ENCODE measurements at places on chromosomes 16 and 17. TPM values are rescaled to one million over a fixed set of nuclear protein-coding genes. Genes with fewer than 3 reads are reported as not detected.

KRTAP4-1 gene
- total RNA-seq = not detected

- H3K27ac ChIP-seq = no peak overlapping the region
- DNase-seq = no peak
- H3K36me3 ChIP-seq = no peaks in the 10 kb centered on the region
- H3K27me3 ChIP-seq = no peaks in the 10 kb centered on the region
Observed at GRCh38 chr16:87212026-87212425, 105.2 kb downstream of the C16orf95 start.

PRAC1 gene
- not detected for total RNA-seq

SNRNP25 gene
- total RNA-seq = 7.4 TPM

KCNAB3 gene
- total RNA-seq = 1.3 TPM

LITAFD gene
- total RNA-seq = not detected

RCVRN gene
- total RNA-seq = not detected

- no peaks in the 10 kb centered on the region for H3K27me3 ChIP-seq
- no peaks in the 10 kb centered on the region for H3K36me3 ChIP-seq
- peak; percentile 59 for DNase-seq
- no peak overlapping the region for H3K27ac ChIP-seq
- H3K4me1 ChIP-seq = peaks cover 21% of the 10 kb centered on the region
- H3K4me3 ChIP-seq = no peak overlapping the region
Observed at GRCh38 chr16:85330694-85331188, 218.5 kb upstream of the CIBAR2 start.

DNA sequence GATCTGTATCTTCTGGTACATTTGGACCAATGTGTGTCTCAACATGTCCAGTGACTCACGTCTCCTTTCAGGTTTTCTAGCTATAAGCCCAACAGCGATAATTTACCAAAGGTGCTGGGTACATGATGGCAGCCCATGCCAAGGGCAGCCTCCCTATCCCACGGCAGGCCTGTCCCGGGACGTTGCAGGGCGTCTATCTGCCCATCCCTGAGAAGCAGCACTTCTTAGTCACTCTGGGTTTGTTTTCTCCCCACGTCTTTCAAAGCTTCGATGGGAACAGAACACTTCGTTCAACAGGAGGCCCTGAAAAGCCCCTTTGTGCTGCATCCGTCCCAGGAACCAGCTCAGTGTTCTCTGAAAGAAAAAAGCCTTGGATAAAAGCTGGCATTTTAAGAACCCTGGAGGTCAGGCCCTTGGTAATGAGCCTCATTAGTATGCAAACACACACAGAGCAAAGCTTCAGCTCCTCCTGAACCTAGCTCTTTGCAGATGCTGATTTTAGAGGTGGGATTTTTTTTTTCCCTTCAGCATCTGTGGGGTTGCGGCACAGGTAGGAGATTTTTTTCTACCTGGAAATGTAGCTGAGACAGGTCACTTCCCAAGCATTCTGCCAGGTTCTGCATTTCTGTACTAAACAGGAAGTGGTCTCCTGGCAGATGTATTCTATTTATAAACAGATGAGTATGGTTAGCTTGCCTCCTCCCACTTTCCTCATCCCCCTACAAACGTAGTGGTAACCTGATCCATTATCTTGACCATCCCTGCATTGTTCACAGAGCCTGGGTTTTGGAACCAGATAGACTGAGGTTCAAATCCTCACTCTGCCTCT, 17.5 kb upstream of the MT4 start:
- H3K27ac ChIP-seq = no peak overlapping the region
- peaks cover 4% of the 10 kb centered on the region for H3K4me1 ChIP-seq

TMIGD1 gene
- total RNA-seq = not detected

GRCh38 chr16:2270588-2271470, 2.9 kb upstream of the RNPS1 start:
- H3K36me3 ChIP-seq = no peaks in the 10 kb centered on the region
- H3K4me1 ChIP-seq = peaks cover 14% of the 10 kb centered on the region
- H3K4me3 ChIP-seq = no peak overlapping the region
- H3K27me3 ChIP-seq = no peaks in the 10 kb centered on the region
- peak; percentile 40 for DNase-seq

DNA sequence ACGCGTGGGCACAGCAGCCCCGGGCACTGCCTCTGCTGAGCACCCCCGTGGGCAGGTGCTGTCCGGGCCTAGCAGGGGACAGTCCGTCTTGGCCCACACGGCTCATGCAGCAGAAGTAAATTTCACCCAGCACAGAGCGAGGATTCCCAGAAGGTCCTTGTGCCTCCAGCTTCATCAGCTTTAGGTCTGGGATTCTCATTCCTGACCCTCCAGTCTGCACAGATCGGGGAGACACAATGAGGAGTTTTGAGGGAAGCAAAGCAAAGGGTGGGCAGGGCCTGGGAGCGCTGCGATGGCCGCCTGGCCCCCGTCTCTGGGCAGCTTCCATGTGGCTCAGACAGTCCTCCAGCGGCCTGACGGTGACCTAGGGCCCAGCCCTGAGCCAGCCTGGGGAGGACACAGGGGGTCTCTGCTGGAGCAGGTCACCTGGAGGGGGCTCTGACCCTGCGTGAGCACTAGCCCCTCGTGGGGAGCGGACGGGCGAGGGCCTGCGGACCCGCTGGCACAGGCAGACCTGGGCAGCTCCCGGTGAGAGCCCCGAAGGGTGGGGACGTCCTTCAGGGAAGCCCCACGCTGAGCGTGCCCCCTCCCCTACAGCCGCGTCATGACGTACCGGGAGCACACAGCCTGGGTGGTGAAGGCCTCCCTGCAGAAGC, 30.7 kb upstream of the CHMP6 start:
- H3K4me1 ChIP-seq = no peaks in the 10 kb centered on the region
- no peaks in the 10 kb centered on the region for H3K36me3 ChIP-seq
- H3K4me3 ChIP-seq = no peak overlapping the region
- H3K27me3 ChIP-seq = no peaks in the 10 kb centered on the region
- DNase-seq = no peak

DNA sequence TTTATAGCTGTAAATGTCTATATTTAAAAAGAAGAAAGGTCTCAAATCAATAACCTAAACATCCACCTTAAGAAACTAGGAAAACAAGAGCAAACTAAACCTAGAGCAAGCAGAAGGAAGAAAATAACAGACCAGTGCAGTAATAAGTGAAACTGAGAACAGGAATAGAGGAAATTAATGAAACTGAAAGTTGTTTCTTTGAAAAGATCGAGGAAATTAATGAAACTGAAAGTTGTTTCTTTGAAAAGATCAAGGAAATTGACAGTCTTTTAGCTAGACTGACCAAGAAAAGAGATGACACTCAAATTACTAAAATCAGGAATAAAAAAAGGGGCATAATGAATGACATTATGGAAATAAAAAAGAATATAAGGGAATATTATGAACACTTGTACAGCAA, 46.4 kb downstream of the SLFN5 start:
- H3K27ac ChIP-seq = no peak overlapping the region
- no peaks in the 10 kb centered on the region for H3K27me3 ChIP-seq
- H3K36me3 ChIP-seq = no peaks in the 10 kb centered on the region
- no peak for DNase-seq
- no peak overlapping the region for H3K4me3 ChIP-seq
- no peaks in the 10 kb centered on the region for H3K4me1 ChIP-seq

GRCh38 chr16:69626256-69626655, 60.5 kb downstream of the NFAT5 start:
- H3K27me3 ChIP-seq = no peaks in the 10 kb centered on the region
- H3K27ac ChIP-seq = no peak overlapping the region
- DNase-seq = no peak
- no peak overlapping the region for H3K4me3 ChIP-seq

MT2A gene
- total RNA-seq = 269 TPM

RASL10B gene
- 3.2 TPM for total RNA-seq

- no peaks in the 10 kb centered on the region for H3K36me3 ChIP-seq
- H3K27ac ChIP-seq = no peak overlapping the region
- H3K4me1 ChIP-seq = peaks cover 5% of the 10 kb centered on the region
- H3K4me3 ChIP-seq = no peak overlapping the region
Observed at GRCh38 chr17:49572806-49573420, 2.8 kb upstream of the NXPH3 start.

DNA sequence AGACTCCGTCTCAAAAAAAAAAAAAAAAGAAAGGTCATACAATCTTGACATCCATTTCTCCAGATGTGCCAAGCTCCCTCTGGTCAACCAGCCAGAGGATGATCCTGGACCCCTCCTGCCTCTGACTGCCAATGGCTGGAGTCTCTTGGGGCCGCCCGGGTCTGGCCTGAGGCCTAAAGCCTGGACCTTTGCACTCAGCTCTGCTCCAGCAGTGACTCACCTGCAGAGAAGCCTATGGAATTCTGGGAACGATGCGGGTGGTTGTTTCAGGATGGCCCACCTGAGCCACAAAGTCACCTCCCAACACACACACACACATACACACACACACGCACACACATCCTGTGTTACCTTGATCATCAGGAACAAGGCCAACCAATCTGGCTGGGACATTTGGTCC, 64.0 kb upstream of the DNAH17 start:
- H3K4me3 ChIP-seq = no peak overlapping the region
- no peaks in the 10 kb centered on the region for H3K4me1 ChIP-seq

SMIM5 gene
- 0.84 TPM for total RNA-seq

- H3K4me1 ChIP-seq = peaks cover 2% of the 10 kb centered on the region
- H3K27ac ChIP-seq = no peak overlapping the region
- no peak overlapping the region for H3K4me3 ChIP-seq
- no peaks in the 10 kb centered on the region for H3K27me3 ChIP-seq
- no peak for DNase-seq
- H3K36me3 ChIP-seq = no peaks in the 10 kb centered on the region
Observed at GRCh38 chr17:78000341-78000740, 41.8 kb downstream of the TNRC6C start.

GRCh38 chr16:52832771-52833170, 219.9 kb downstream of the CHD9NB start:
- H3K27me3 ChIP-seq = no peaks in the 10 kb centered on the region
- H3K4me3 ChIP-seq = no peak overlapping the region
- DNase-seq = no peak
- H3K36me3 ChIP-seq = no peaks in the 10 kb centered on the region

ABCC6 gene
- 10.8 TPM for total RNA-seq

- no peaks in the 10 kb centered on the region for H3K4me1 ChIP-seq
- H3K27me3 ChIP-seq = no peaks in the 10 kb centered on the region
- DNase-seq = no peak
Observed at GRCh38 chr16:12124742-12125141, 148.2 kb downstream of the SNX29 start.

MRM1 gene
- 2.5 TPM for total RNA-seq

GRCh38 chr17:79057737-79058385, 16.8 kb upstream of the ENGASE start:
- H3K36me3 ChIP-seq = no peaks in the 10 kb centered on the region
- no peak overlapping the region for H3K27ac ChIP-seq
- H3K27me3 ChIP-seq = no peaks in the 10 kb centered on the region
- H3K4me3 ChIP-seq = no peak overlapping the region
- DNase-seq = no peak
- no peaks in the 10 kb centered on the region for H3K4me1 ChIP-seq

TBC1D3I gene
- total RNA-seq = 0.55 TPM

GRCh38 chr17:40519089-40519775, 17.8 kb upstream of the TNS4 start:
- H3K27me3 ChIP-seq = no peaks in the 10 kb centered on the region
- no peak for DNase-seq
- no peak overlapping the region for H3K4me3 ChIP-seq
- H3K36me3 ChIP-seq = no peaks in the 10 kb centered on the region
- no peaks in the 10 kb centered on the region for H3K4me1 ChIP-seq
- no peak overlapping the region for H3K27ac ChIP-seq

DNA sequence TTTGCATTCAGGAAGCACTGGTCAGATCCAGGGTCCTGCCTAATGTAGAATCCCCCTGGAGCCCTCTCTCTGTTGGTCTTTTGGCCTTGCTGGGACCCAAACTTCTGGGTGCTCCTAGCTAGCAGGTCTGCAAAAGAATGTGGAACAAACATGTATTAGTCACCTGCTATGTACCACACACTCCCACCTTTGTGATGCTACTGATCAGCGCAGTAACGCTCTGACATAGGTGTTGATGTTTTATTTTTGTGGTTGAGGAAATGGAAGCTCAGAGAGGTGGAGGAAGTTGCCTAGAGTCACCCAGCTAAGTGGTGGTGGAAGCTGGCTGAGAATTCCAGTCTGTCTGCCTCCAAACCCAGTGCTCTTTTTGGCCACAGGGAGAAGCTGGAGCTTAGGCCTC, 35.8 kb upstream of the LGALS9 start:
- no peak overlapping the region for H3K27ac ChIP-seq
- H3K27me3 ChIP-seq = no peaks in the 10 kb centered on the region
- no peak for DNase-seq
- peaks cover 3% of the 10 kb centered on the region for H3K36me3 ChIP-seq
- no peak overlapping the region for H3K4me3 ChIP-seq

CCL16 gene
- not detected for total RNA-seq

GRCh38 chr16:67147437-67148140, 3.2 kb downstream of the B3GNT9 start:
- no peak overlapping the region for H3K4me3 ChIP-seq
- no peak for DNase-seq
- no peak overlapping the region for H3K27ac ChIP-seq
- H3K27me3 ChIP-seq = no peaks in the 10 kb centered on the region
- no peaks in the 10 kb centered on the region for H3K4me1 ChIP-seq

- H3K4me1 ChIP-seq = no peaks in the 10 kb centered on the region
- DNase-seq = no peak
- H3K4me3 ChIP-seq = no peak overlapping the region
- no peak overlapping the region for H3K27ac ChIP-seq
Observed at GRCh38 chr16:73692861-73693260, 603.8 kb upstream of the PSMD7 start.

- H3K36me3 ChIP-seq = no peaks in the 10 kb centered on the region
- H3K27ac ChIP-seq = peak overlapping the region; percentile 91
- peaks cover 19% of the 10 kb centered on the region for H3K4me1 ChIP-seq
- no peaks in the 10 kb centered on the region for H3K27me3 ChIP-seq
- peak; percentile 81 for DNase-seq
Observed at GRCh38 chr17:45146890-45147580, 1.2 kb upstream of the HEXIM1 start.

- H3K27ac ChIP-seq = no peak overlapping the region
- H3K27me3 ChIP-seq = no peaks in the 10 kb centered on the region
- H3K36me3 ChIP-seq = no peaks in the 10 kb centered on the region
- no peaks in the 10 kb centered on the region for H3K4me1 ChIP-seq
Observed at GRCh38 chr17:6420173-6420641, 14.7 kb downstream of the AIPL1 start.

DNA sequence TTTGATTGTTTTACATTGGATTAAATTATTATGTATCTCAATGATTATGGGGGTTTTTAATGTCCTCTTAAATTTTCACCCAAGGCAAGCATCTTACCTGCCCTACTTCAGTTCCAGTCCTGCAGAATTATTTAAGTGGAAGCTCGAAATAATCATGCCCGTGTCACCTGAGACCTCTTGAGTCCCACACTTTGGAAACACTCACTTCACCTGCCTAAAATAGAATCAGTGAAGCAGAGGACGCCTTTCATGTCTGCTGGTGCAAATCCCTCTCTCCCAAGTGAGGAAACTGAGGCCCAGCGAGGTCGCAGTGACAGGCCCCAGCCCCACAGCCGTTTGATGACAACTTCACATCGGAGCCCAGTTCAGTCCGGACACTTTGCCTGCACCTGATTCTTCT, 284.6 kb downstream of the C16orf95 start:
- no peaks in the 10 kb centered on the region for H3K4me1 ChIP-seq
- H3K27ac ChIP-seq = no peak overlapping the region
- no peak for DNase-seq
- no peaks in the 10 kb centered on the region for H3K36me3 ChIP-seq
- no peak overlapping the region for H3K4me3 ChIP-seq
- no peaks in the 10 kb centered on the region for H3K27me3 ChIP-seq

- H3K4me3 ChIP-seq = no peak overlapping the region
- no peaks in the 10 kb centered on the region for H3K4me1 ChIP-seq
- no peaks in the 10 kb centered on the region for H3K27me3 ChIP-seq
- DNase-seq = no peak
- H3K36me3 ChIP-seq = no peaks in the 10 kb centered on the region
- H3K27ac ChIP-seq = no peak overlapping the region
Observed at GRCh38 chr17:73773702-73774101, 129.5 kb upstream of the SDK2 start.
